ENCODE measurements at places on chromosomes 1 and 21.

DNA sequence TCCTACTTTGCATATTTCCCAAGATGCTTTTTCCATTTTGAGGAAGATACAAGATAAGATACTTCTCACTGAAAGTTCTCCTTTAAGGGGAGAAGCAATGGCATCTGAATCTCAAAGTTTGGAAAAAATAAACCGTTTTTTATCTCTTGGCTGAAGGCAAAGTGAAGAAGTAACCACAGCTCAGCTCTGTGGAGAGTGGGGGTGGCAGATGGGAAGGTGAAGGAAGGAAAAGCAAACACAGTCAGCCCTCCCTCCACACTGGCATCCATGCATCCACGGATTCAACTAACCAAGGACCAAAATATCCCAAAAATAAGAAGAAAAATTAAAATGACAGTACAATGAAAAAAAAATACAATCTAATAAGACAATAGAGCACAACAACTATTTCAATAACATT, 211.1 kb downstream of the RGS7 start:
- DNase-seq = no peak

DNA sequence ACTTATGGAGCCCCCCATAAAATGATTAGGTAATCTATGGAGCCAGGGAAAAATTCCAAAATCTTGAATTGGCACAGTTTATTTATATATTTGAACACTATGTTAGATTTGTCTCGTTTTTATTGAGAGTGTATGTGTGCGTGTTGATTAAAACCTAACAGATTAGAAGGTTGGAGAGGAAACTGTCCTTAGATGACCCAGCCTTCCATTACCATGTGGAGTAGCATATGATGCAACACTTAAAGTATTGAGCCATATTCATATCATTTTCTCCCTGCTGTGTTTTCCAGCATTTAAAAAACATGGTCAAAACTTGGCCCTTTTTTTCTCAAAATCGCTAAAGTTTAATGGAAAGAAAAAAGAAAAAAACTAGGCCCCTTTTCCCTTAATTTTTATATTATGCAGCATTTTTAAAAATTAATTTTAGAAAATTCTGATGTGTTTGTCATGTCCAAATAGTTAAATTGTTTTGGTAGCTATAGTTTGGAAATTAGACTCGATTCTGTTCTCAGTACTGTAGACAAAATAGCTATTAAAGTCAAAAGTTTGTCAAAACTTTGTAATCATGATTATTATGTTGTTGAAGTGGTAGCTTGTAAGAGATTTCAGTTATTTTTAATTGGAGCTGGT, 2.3 kb downstream of the LRRC8D start:
- no peak for DNase-seq

- DNase-seq = no peak
These were observed 57.9 kb downstream of the AGPAT3 start for GRCh38 chr21:43922949-43923348.

GRCh38 chr1:204400882-204401510, 10.6 kb downstream of the PPP1R15B start:
- DNase-seq = peak; percentile 2

DNA sequence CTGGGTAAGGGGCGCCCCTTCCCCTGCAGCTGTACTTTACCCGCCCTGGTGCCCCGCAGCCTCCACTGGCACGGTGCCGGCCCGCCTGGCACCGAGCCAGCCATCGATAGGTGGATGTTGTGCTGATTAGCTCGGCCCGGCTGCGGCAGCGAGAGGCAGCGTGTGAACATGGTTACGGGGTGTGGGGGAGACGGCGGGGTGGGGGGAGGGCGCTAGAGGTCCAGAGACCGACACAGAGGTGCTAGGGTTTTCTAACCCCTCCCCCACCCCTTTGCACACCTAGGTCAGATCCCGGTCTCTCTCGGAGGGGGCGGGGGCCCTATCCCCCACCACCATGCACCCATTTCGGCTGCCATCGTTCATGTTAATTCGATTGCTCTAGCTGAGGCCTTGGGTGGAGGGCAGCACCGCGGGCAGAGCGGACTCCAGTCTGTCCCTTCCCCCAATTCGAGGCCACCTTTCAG, 6.7 kb downstream of the EFNA4 start:
- DNase-seq = no peak

- no peak for DNase-seq
These were observed 1.4 kb downstream of the PMF1 start for GRCh38 chr1:156214024-156214748.

DNA sequence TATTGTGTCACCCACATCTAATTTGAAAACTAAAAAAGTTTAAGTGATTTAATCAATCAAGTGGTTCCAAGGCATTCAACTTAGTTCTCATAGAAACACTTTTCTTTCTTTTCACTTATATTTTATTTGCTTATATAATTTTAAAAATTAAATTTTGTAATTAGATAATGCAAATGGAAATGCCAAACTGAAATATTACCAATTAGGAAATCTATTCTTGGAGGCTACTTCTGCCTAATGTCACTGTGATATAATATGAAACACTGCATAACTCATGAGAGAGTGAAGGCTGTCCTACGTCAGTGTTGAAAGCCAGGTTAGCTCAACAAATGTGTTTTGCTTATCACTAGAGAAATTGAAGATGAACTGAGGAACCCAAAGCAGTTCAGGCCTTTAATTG, 18.3 kb upstream of the SHCBP1L start:
- DNase-seq = no peak

DNA sequence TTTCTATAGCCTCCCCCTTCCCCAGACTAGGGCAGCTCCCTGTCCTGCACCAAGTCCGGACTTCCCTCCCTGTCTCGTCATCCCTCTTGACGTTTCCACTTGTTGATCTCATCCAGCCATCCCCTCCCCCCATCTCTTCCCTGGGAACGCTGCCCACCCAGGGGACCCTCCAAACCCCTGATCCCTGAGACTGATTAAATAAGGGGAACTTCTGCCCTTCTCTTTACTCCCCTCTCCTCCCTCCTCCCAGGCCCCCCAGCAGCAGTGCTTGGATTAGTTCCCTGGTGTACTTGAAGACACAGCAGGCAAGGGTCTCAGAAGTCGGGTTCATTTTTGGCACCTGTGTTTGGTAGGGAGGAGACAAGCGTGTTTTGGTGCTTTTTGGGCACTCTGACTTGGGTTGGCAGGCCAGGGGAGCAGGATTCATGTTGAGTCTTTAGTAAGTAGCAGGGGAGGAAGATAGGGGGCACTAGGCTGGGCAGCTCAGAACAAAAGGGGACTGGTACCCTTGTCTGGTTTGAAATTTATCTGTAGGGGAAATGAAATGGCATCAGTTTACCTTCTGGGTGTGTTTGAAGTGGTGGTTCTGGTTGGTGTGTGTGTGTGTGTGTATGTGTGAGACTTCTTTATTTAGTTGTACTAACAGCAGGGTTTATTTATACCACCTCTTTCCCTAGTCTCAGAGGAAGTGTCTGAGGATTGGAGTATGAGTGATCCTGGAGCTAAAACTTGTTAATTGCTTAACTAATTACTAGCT, 11.1 kb downstream of the VANGL2 start:
- DNase-seq = no peak

GRCh38 chr1:162919034-162919433, 58.1 kb upstream of the CCDC190 start:
- DNase-seq = no peak

GRCh38 chr1:173432331-173432730, 44.8 kb upstream of the PRDX6 start:
- no peak for DNase-seq

- no peak for DNase-seq
These were observed 10.5 kb upstream of the MAPKAPK2 start for GRCh38 chr1:206674236-206674635.

GRCh38 chr21:44317241-44317782, 17.5 kb downstream of the PFKL start:
- no peak for DNase-seq

DNA sequence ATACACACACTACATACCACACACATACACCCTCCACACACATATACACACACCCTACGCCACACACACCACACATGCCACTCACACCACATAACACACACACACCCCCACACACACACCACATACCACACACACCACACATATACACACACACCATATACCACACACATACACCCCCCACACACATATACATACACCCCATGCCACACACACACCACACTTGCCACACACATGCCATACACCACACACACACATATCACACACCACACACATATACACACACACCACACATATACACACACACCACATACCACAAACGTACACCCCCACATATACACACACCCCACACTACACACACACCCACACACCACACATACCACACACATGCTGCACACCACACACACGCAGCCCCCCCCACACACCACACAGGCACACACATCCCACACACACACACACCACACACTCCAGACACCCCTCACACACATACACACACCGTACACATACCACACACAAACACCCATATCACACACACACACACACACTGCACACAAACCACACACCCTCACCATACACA, 76.7 kb upstream of the TMPRSS2 start:
- no peak for DNase-seq

DNA sequence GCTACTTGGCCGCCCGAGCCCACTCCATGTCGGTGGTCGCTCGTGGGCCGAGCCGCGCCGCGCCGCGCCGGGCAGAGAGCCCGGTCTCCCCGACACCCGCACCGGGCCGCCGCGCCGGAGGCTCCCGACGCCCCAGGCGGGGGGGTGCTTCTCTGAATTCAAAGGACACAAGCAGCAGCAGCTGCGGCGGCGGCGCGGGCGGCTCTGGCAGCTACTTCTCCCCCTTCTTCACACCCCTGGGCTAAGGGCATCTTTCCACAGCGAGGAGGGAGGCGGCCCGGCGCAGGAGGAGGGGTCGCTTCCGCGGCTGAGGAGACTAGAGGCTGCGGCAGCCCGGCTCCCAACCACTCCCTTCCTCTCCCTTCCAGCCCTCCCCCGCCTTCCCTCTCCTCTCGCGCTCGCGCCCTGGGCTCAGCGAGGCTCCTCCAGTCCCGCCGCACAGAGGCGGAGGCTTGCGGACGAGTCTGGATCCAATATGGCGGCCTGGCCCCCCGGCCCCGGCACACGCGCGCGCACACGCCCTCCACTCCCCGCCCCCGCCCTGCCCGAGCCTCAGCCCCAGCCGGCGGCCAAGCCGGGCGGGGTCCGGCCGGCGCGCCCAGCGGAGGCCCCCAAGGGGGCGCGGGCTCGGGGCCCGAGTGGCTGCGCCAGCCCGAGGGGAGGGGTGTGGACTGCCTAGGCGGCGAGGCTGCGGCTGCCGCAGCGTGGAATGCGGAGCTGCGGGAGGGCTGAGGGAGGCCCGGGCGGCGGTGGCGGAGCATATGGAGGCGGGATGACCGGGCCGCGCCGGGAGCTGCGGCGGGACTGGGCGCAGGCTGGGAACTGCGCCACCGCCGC, at the start of gene CDC42BPA:
Gene CDC42BPA (minus strand): TSS at position 477 of the 837 bp plus-strand sequence. CDS start 1,310 bp downstream, outside the sequence.
- no peak for DNase-seq

GRCh38 chr1:162878000-162878596, 17.1 kb upstream of the CCDC190 start:
- DNase-seq = peak; percentile 69

DNA sequence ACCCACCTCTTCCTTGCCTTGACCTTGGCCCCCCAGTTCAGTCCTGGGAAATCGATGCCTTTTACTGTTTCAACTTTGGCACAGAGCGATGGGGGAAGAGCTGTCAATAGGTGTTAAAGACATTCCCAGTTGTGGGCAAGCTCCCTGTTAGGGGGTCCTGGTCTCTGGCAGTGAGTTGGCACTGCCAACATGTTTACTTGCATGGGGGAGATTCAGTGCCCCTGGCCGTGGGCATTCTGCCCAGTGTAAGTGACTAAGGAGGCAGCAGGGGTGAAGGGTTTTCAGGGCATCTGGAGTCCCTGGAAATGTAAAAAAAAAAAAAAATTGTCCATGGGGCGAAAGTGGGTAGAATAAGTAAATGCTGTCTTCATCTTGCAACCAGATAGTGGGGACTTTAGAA, 407.0 kb downstream of the PTPRU start:
- DNase-seq = no peak

DNA sequence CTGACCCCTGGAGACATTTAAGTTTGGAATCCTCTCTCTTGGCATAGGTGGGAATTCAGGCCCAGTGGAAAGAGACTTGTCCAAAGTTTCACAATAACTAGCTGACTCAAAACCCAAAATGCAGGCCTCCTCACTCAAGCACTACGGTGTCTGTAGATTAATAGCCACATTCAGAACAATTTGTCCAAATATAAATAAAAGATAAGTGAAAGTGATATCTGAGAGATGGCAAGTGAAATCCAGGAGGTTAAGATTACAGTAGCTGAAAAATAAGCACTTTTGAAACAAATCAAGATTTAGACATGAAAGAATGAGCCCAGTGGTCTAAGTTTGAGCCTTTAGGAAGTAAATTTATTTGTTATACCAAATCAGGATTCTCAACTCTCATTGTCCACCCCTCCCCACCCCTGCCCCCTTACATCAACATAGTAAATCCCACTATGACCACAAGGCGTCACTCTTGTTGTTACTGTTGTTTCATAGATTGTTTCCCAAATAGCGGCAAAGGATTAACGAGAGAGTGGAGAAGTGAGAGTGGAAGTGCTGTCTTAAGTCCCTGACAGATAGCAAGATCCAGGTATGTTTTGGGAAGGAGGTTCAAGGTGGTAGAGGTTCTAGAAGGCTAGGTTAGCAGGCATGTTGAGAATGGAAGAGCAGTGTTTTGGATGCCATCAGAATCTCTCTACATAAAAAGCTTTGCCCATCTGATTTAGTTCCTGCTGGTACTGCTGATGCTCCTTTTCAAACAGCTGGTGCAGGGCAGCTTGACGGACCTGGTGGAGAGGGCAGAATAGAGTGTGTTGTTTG, 7.1 kb upstream of the TPM3 start:
- peak; percentile 68 for DNase-seq

GRCh38 chr1:160366731-160367515, at the start of gene NHLH1:
Gene NHLH1, plus strand, starts transcription at chr1:160367071. Its CDS starts 3,661 bp downstream, at chr1:160370732.
- no peak for DNase-seq

All from RPMI8226 (cell line).